M059J (cell line): ENCODE measurements at places on chromosomes 11 and 22. TPM values are rescaled to one million over a fixed set of nuclear protein-coding genes. Genes with fewer than 3 reads are reported as not detected.
A peak's percentile ranks its signal among the peaks of the same experiment; 100 is the strongest.

The PRAME gene
- total RNA-seq = not detected in 2 replicates

- peak; percentile 84 for DNase-seq
Measured at GRCh38 chr11:115765803-115766239, 261.6 kb upstream of the CADM1 start.

The ASRGL1 gene
- 16.9 and 25.8 TPM in 2 replicates for total RNA-seq

- no peak for DNase-seq
Measured at GRCh38 chr11:18632841-18633240, 1.3 kb downstream of the SPTY2D1 start.

- peak; percentile 34 for DNase-seq
Measured at GRCh38 chr11:35143297-35144135, 4.5 kb downstream of the CD44 start.

GRCh38 chr11:72778535-72779494 lies 15.0 kb downstream of the STARD10 start:
- no peak for DNase-seq

GRCh38 chr11:28132548-28132947 lies 24.4 kb downstream of the METTL15 start:
- DNase-seq = no peak

DNA sequence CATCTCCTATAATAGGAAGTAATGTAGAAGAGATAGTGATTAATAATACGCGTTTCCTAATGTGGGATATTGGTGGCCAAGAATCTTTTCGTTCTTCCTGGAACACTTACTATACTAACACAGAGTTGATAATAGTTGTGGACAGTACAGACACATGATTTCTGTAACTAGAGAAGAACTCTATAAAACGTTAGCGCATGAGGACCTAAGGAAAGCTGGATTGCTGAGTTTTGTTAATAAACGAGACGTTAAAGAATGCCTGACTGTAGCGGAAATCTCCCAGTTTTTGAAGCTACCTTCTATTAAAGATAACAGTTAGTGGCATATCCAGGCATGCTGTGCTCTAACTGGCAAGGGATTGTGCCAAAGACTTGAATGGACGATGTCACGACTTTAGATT lies 83.3 kb downstream of the GGT1 start:
- no peak for DNase-seq

GRCh38 chr11:107787733-107788132 lies 70.9 kb downstream of the SLC35F2 start:
- DNase-seq = no peak

The OR56A3 gene
- not detected in 2 replicates for total RNA-seq

DNA sequence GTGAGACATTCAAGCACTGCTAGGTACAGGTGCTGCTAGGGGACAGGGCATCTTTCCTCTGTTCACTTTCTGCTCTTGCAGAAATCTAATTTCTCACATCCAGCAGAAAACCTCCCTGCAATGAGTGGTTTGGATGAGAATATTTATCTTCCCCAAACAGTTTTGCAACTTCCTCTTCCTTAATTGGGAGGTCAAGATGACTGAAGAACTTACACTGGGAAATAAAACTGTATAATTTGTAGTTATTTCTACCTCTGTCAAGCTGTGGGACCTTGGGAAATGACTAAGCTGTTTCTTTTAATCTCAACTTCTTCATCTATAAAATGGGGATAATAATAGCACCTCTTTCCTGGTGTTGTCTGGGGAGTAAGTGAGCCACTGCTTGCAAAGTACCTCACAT lies 69.8 kb downstream of the PRR5L start:
- DNase-seq = no peak

The VPREB1 gene
- not detected in 2 replicates for total RNA-seq
